Brain pericyte (primary cell): ENCODE measurements at places on chromosomes 11 and 22.

GRCh38 chr11:118206391-118207031 is 18.3 kb downstream of the JAML start:
- no peak for DNase-seq

DNA sequence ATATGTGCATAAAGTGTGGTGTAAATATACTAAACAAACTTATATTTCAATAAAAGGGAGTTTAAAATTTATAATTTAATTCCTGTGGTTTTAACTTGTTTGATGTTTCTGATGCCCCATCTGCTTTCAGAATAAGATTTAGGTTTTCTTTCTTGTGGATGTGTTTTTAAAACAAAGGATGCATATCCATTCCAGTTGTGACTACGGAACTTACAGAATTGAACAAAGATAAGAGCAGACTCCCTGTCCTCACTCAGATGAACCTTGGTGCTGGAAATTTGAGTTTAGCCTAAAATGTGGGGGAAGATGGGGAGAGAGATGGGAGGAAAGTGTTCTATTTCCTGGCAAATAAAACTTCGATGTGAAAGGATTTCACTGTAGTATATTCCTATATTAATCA is 2.5 kb downstream of the FJX1 start:
- DNase-seq = no peak

- no peak for DNase-seq
Measured at GRCh38 chr11:10307022-10307399, 2.1 kb downstream of the ADM start.

GRCh38 chr11:129384415-129384814 is 8.8 kb downstream of the BARX2 start:
- no peak for DNase-seq

DNA sequence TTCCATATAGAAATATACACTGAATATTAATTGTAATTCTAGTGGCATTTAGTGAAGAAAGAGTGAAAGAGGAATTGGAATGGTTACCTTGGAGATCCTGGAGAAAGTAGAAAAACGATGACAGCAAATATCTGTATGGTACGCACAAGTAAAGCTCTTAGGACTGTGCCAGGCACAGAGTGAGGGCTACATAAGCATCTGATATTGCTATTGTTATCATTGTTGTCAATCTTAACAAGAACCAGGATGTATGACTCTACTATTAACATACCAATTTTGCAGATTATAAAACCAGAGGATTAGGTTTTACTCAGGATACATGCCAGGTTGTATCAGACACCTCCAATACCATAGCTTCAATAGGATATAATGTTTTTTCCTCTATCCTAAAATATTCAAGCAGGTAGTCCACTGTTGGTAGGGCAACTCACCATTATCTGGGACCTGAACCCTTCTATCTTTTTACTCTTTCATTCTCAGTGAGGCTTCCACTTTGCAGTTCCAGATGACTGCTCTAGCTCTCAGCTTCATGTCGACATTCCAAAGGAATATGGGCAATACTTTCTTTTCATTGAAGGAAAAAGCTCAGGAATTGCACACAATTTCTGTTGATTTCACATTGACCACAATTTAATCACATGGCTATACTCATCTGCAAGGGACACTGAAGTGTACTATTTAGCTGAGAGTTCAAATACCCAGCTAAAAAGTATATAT is 73.2 kb downstream of the RAB38 start:
- no peak for DNase-seq

- no peak for DNase-seq
Measured at GRCh38 chr11:72439455-72439854, 5.1 kb upstream of the CLPB start.

DNA sequence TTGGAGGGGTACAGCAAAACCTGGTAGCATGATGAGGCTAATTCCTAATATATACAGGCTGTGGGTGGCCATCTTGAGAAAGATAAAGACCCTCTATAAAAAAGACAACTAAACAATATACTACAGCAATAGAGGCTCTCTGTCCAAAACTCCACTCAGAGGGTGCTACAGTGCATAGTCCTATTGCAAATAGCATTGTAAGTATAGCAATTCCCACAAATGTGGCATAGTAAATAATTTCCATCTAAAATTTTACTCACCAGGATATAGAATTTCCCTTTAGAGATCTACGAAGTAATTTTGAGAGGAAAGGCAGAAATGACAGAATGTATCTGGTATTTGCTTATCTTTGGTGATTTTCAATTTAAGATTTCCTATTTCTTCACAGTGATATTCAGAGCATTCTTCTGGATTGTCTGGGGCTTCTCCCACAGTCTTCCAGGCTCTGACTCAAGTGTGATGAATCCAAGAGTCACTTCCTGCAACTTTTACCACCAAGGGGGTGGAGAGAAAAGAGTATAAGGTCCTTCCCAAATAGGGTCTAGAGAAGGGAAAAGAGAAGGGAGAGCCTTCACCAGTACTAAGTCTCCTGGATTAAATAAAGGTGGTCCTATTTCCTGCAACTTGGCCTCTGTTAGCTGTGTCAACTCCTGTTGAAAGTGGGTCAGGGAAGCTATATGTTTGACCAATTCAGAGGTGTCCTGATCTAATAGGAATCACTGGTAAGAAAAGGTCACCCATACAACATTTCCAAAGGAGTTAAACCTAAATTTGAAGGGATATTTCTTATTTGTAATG is 1054.7 kb upstream of the CNTN5 start:
- no peak for DNase-seq

DNA sequence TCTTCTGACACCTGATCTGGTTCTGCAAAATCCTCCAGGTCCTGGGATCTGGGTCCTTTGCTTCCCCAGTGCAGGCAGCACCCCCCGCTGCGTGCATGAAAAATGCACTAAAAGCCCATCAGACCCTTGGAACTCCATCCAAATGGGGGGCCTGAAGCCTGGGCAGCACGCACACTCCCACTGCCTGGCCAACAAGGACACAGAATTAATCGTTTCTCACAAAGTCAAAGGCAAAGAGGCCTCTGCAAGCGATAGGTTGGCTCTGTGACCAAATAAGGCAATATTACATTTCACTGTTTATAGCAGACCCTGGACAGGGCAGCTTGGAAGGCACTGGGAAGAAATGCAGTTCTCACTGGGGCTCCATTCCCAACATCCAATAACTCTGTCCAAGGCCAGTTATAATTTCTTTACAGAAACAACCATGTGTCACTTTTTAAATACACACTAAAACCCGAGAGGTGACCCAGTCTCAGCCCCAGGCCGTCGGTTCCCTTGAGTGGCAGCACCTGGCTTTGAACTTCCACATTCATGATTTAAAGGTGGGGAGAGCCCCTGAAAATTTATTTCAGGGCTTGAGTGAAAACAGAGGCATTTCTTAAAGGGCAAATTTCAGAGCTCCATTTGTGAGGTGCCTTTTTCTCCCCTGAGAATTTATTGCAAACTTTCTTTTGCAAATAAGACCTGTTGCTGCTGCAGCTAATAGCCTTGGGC is 114.4 kb upstream of the ANO1 start:
- no peak for DNase-seq

- no peak for DNase-seq
Measured at GRCh38 chr11:128453444-128454336, 133.7 kb downstream of the ETS1 start.

DNA sequence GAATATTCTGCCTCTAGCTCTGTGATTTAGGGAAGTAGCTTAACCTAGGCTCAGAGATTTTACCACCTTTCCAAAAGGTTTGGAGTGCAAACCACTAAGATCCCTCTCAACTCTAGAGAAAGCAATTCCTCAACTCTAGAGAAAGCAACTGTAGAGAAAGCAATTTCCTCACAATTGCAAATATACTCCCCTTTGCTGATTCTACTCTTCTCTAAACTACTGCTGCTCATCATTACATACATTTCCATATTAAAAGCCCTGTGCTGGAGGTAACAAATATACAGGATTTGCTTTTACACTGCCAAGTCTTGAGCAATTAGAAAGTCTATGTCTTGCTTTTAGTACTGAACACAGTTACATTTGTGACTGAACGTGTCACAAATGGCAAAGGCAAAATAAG is 48.2 kb downstream of the ALG9 start:
- no peak for DNase-seq

GRCh38 chr11:9078113-9079086 is 13.0 kb downstream of the SCUBE2 start:
- DNase-seq = no peak

DNA sequence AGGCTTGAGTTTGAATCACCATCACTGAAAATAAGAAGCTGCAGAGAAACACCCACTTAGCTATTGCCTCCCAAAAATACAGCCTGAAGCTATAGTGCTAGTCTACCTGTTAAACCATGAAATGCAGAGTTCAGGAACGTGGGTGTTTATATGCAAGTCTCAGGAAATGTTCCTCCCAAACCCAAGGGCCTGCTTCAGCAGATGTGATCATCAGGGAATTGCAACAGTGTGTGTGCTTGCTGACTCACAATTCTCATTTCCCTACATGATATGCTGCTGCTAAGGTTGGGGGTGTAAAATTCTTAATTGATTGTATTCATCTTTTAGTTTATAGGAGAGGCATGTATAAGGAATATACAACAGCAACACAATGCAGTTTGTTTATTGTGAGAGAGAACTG is 49.6 kb downstream of the NUP98 start:
- DNase-seq = no peak

DNA sequence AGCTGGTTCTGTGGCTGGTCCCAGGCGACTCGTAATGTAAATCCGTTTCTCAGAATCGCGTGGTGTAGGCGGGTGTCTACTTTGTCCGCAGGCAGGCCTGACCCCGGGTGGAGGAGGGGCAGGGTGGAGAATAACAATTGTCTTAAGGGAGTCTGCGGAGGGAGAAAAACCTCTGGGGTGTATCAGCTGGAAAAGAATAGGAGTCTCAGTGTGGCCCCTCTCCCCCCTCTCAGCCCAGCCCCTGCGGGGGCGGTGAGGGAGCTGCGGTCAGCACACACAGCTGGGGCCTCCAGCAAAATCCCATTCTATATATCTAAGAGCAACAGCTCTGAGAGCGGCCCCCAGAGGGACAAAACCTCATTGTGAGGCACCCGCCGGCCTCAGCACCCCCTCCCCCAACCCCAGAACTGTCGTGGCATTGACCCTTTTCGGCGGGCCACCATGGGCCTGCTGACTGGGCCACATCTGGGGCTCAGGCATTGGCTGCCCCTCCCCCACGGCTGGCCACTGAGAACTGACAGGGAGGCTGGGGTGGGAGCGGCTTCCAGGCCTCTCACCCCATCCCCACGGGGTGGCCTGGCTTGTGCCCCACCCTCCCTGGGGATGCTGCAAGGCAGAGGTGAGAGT is 2.7 kb upstream of the MYRF start:
- peak; percentile 30 for DNase-seq

- no peak for DNase-seq
Measured at GRCh38 chr22:17518406-17518805, 44.9 kb upstream of the SLC25A18 start.

DNA sequence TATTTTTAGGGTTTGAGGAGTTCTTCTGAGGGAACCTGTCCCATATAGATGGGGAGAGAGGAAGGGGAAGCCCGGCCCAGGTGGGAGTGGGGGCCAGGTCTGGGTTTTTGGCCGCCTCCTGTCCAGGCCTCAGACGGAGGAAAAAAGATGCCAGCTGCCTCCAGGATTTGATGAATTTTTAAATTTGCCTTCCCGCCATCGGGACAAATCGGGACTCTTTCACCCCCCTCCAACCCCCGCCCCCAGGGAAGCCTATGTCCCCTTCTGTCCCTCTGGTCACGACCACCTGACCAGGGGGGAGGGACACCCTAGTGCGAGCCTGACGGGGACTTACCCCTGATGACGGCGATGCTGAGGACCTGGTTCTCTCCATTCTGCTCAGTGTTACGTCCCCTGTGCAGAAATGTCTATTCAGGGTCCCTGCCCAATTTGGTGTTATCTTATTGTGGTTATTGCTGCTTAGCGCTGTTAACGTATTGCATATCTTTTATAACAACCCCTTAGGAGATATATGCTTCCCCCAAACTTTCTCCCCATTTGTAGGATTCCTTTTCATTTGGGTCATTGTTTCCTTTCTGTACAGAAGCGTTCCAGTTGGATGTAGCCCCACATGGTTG is 115.9 kb upstream of the GRK3 start:
- no peak for DNase-seq

DNA sequence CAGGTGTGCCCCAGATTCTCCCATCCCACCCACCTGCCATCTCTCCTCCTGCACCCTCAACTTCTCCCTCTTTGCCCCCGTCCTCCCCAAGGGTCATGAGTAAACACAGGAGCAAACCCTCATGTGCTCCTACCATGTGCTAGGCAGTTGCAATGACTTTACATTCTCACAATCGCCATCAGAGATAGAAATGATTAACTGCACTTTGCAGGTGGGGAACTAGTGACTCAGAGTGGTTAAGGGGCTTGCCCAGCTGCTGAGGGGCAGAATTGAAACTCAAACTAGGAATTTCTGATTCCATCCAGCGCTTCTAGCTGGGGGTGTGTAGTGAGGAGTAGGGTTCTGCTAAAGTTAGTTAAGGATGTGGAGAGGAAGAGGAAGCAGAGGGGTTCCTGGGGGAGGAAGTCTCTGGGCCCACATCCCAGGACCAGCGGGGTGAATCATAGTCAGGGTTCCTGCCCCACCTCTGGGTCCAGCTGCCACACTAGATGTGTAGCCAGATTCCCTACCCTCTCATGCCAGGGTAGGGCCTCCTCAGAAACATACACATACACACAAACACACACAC is 16.0 kb upstream of the PRG2 start:
- DNase-seq = no peak

DNA sequence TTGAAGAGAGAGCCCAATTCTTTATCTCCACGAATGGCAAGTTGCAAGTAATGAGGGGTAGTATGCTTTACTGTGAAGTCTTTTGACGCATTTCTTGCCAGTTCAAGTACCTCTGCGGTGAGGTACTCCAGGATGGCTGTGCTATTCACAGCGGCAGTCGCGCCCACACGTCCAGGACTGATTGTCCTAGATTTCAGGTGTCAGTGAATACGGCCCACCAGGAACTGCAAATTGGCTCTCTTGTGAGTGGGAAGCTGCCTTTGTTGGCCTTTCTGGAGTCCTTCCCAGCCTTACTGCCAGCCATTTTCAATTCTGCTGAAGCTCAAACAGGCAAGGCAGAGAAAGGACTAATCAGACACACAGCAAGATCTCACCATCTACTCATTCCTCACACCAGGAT is 8.5 kb downstream of the PPFIA1 start:
- no peak for DNase-seq

GRCh38 chr22:48144318-48144717 is 1381.9 kb downstream of the TBC1D22A start:
- no peak for DNase-seq
